ENCODE measurements at places on chromosomes 13 and 19.
A peak's percentile ranks its signal among the peaks of the same experiment; 100 is the strongest.

DNA sequence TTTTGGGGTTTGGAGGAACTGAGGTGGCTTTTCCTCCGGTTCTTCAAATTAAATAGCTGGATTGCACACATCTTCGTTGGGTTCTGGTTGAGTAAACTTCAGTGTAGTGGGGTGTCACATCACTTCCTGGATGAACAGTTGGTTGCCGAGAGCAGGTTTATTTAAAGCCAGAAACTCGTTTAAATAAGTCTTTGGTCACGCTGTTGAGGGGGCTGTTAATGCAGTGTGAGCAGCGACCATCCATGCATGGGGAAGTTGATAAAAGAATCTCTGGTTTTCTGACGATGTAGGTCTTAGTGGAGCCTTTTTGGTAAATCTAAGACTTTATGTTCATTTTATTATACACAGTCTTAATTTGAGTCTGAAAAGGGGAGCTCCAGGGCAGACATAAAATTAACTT, 351.2 kb upstream of the ARGLU1 start:
- DNase-seq, result no peak

DNA sequence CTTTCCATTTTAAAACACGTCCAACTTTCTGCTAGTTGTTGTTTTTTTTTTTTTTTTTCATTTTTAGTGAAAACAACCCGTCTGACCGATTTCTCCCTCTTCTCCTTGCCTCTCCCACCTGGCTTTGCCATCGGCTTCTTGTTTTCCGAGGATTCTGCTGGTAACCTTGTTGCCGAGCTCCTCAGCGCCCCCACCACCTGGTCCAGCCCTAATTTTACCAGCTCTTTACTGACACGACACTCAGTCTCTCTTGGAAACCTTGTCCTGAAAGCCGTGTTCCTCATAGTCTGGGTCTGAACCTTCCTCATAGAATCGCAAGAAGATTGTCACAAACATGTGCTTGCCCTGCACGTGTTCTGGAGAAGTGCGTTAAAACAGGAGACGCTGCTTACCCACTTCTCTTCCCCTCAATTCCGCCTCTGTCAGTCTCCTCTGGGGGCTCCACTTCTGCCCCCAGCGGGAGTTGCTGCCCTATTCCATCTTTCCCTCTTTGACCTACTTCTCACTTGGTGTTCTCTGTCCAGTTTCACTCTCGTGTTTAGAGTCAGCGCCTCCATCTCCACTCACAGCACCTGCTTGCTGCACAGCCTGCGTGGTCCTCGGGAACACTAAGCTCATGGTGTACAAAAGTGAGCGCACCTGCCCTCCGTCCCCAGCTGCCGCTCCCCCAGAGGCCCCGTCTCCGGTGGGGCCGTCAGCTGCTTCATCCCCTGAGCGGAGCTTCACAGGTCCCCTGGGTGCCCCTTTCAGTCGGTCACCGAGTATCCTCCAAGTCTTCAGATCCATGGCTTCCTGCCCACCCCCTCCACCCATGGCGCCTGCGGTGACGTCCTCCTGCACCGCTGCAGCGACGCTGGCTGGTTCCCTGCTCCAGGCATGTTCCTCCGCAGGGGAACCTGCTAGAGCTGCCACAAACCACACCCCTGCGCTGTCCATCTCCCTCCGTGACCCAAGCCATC, 65.1 kb downstream of the TM9SF2 start:
- no peak for DNase-seq

DNA sequence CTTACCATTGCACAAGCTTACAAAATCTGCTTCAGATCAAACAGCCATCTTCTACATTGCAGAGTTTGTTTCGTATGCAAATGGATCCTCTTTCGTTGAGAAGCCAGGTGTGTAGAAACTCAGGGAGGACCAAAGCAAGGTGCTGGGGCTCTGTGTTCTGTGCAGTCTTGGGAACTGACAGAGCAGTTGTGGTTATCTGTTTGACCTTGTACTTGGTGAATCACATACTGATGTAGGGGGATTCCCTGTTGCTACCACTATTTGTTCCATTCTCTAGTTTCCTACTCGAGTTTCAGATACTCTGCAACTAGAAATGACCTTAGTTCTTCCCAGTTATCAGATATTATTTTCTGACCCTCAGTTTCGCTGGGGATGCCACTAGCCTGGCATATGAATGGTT, 95.2 kb upstream of the CLDN10 start:
- no peak for DNase-seq

DNA sequence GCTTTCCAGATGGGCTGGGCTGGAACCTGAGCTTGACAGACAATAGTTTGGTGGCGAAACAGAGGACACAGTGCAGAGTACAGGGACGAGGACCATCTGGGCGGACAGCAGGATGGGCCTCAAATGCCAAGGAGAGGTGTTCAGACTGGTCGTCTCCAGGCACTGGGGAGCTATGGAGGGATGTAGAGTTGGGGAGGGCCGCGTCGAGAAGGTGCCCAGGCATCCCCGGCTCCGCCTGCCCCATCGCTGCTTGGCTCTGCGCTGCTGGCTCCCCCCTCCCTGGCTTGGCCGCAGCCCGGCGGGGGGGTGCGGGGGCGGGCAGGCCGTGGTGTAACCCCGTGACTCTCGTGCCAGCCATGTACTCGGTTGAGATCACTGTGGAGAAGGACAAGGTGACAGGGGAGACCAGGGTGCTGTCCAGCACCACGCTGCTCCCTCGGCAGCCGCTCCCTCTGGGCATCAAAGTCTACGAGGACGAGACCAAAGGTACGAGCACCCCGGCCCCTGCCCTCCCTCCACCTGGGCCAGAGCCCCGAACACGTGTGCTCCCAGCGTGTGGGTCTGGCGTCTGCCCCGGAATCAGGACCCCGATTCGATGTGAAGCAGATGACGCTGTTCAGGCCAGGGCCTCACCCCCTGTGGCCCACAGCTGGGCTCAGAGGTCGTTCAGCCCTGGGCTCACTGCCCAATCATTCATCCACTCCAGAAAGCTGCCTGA, 10.8 kb upstream of the MISP start:
- no peak for DNase-seq

- peak; percentile 39 for DNase-seq
Measured at GRCh38 chr19:14375055-14375581, 6.1 kb upstream of the ADGRE5 start.

DNA sequence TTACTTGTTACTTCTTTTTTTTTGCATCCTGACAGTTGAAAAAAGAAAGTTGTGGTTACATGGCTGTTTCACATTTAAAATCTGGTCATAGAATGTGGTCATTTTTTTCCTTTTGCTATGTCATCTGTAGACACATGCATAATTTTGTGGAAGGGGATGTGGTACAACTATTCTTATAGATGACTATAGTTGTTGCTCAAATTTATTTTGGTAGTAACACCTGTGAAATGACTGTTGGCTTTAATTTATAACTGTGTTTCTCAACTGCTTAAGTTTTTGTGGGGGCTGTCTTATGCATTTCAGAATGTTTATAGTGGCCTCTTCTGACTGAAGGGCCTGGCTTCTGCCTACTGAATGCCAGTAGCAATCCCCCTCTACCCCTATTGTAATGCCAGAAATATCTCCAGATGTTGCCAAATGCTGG, 130.5 kb downstream of the PAN3 start:
- DNase-seq, result no peak

DNA sequence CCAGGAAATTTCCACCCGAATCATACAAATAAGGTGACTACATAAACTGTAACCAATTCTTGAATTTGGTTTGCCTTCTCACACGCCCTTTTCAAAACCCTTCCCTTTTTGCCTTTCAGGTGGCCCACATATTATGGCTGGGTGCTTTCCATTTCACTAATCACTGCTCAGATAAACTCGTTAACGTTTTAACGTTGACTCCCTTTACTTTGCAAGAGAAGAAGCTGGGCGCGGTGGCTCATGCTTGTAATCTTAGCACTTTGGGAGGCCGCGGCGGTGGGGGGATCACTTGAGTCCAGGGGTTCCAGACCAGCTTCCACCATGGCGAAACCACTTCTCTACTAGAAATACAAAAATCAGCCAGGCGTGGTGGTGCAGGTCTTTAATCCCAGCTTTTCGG, 19.8 kb upstream of the ZNF91 start:
- no peak for DNase-seq

GRCh38 chr13:80382576-80382975, 41.6 kb upstream of the SPRY2 start:
- DNase-seq, result no peak

- no peak for DNase-seq
Measured at GRCh38 chr13:97574926-97575325, 141.0 kb downstream of the RAP2A start.

DNA sequence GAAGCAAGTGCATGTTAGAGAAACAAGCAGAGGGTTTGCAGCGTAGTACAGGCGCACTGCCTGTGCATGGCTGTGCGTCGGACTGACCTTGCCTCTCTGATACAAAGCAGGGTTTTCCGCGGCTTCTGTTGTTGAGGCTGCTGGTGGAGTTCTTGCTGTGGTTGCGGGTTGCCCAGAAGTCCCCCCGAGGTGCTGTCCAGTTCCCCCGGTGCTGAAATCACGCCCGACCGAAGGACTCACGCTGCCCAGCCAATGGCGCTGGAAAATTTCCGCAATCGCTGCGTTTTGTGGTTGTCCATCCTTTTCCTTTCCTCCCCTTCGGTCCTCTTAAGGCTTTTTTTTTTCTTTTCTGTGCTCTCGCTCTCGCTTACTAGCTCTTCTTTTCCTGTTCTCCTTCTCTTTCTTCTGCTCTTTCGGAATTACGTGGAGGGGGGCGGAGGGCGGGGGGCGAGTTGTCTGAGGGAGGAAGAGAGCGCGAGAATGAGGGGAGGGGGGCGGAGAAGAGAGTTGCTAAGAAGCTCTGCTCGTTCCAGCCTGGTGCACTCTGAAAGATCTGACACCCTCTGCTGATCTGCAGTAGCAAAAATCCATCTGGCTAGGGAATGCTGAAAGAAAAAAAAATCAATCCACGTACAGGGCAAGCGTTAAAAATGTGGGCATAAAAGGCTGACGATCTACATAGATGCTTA, at the start of gene SLITRK1:
SLITRK1 (minus strand) TSS at position 558 of the 689 bp plus-strand sequence. CDS start 967 bp downstream, outside the sequence.
- no peak for DNase-seq

GRCh38 chr13:44833139-44833538, 156.1 kb downstream of the NUFIP1 start:
- no peak for DNase-seq

DNA sequence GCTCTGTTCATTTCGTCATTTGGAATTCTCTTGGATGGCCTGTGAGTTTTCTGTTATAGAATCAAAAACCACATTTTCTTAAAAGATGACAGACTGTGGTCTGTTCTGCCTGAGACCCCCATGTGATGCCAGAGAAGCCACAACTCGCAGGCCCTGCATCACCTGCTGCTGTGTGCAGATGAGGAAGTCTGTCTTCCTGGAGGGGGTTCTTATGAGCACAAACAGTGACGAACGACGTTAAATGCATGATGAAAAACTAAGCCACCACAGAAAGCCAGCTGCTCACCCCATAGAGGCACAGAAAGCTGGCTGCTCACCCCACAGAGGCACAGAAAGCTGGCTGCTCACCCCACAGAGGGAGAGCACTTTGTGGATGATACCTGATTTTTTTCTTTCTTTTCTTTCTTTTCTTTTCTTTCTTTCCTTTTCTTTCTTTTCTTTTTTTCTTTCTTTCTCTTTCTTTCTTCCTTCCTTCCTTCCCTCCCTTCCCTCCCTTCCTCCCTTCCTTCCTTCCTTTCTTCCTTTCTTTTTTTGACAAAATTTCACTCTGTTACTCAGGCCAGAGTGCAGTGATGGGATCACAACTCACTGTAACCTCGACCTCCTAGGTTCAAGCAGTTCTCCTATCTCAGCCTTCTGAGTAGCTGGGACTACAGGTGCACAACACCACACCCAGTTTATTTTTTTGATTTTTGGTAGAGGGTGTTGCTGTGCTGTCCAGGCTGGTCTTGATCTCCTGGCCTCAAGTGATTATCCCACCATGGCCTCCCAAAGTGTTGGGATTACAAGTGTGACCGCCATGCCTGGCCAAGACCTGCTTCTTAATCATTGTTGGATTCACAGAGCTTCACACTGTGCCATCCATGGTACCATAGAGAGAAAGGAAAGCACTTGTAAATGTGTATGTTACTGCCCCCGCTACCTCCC, 1191.4 kb downstream of the UQCRFS1 start:
- no peak for DNase-seq

DNA sequence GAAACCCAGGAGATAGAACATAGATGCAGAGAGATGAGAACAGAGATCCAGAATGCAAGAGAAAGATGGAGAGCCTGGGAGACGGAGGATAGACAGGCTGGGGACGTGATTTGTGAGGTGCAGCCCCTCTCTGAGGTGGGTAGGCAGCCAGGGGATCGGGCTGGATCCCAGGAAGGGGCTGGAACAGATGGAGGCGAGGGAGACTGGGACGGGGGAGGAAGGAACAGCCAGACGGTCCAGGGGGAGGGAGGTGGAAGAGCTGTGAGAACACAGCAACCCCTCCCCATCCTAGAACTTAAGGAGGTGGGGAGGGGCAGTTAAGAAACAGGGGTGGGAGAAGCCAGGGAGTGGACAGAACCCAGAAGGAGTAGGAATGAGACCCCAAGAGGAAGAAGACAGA, 3.1 kb downstream of the SLC17A7 start:
- no peak for DNase-seq

DNA sequence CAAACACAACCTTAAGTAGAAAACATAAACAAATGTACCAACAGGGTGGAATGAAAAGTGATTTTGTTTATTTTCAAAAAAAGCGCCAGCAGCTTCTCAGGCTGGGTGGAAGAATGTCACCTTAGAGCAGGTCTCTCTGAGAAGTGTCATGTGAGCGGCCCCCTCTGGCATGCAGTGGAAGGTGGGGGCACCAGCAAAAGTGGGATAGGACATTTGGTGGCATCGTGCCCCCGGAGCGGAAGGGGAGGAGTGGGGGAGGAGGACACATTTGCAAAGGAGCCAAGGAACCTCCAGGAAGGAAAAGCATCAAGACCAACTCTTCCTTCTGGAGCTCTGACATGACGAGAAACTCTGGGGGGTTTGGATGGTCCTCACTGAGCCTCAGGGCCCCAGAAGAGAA, 635.3 kb downstream of the UQCRFS1 start:
- DNase-seq, result no peak

GRCh38 chr13:34361560-34361959, 543.6 kb downstream of the RFC3 start:
- no peak for DNase-seq

DNA sequence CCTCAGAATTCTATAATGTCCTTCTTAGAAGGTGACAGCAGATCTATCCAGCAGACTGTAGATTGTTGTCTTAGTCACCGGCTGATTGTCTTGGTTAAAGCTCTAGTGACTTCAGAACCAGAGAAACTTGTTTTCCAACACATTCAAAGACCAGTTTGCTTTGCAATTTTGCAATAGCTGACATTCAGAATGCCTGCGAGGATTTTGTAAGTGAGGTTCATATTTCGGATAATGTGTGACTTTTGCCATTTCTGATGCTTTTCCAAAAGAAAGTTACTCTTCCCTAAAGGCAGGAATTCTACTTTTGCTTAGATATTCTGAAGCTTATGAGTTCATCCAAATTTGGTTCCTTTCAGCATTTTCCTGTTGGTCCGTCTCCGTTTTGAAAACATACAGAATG, 13.2 kb downstream of the SPINT2 start:
- DNase-seq, result no peak

Measured in activated naive CD4-positive, alpha-beta T cell treated with anti-CD3 and anti-CD28 coated beads, Interleukin-2, amount 50 U/mL, for 16 hours (primary cell).